IPS DF 19.7 (cell line): ENCODE measurements at places on chromosomes 6 and 20.

GRCh38 chr6:120632975-120633374 lies 701.3 kb downstream of the TBC1D32 start:
- DNase-seq: no peak

GRCh38 chr6:38057994-38058393 lies 238.5 kb downstream of the ZFAND3 start:
- DNase-seq: no peak

GRCh38 chr6:85756982-85757381 lies 114.3 kb upstream of the SYNCRIP start:
- no peak for DNase-seq

DNA sequence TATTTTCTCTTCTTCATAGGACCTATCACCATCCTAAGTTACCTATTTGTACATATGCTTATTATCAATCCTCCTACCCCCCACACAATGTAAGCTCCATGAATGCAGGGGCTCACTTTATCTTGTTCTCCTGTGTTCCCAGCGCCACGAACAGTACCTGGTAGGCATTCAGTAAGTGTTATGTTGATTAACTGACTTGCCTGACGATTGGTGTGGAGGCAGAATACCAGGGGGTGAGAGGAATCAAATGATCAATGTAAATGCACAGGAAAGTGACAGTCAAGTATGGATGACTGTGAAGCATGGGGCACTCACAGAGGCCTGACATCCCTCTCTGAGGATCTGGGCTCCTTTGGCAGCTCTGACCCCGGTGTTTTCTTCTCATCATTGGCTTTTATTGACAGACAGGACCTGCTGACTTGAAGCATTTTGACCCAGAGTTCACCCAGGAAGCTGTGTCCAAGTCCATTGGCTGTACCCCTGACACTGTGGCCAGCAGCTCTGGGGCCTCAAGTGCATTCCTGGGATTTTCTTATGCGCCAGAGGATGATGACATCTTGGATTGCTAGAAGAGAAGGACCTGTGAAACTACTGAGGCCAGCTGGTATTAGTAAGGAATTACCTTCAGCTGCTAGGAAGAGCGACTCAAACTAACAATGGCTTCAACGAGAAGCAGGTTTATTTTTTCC lies 6.1 kb upstream of the IFT52 start:
- no peak for DNase-seq

GRCh38 chr20:62339647-62340062 lies 27.5 kb downstream of the LAMA5 start:
- no peak for DNase-seq

DNA sequence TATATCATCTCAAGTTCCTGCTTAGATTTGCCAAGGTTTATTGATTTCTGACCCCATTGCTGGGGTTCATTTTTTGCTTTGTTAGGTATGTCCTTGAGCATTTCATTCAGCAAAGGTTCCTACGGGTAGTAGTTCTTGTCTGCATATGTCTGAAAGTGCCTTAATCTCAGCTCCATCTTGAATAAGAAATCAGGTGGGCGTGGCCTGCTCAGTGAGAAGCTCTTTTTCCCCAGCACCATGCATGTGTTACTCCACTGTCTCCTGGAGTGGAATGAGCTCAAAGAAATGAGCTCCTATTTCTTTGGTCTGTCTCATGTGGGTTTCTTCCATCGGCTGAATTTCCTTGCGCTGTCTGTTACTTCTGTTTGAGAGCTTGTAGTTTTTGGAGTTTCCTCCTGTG lies 201.9 kb downstream of the QKI start:
- no peak for DNase-seq

- no peak for DNase-seq
Observed at GRCh38 chr20:13173201-13173600, 47.9 kb upstream of the ISM1 start.

DNA sequence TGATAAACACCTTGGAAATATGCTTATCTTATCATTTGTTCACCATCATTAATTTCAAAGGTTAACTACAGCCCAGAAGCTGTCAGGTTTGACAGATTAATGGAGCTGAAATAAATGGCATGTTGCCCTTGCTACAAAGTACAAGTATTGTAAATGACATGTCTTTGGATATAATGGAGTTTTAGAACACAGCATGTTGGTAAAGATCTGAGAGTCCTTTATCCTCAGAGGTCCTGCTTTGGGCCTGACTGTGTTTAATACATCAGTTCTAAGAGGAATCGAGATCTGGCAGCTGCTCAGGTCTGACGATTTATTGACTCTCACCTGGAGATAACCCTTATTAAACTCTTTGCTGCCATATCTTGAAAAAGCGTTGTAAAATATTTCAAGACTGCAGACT lies 222.7 kb upstream of the OPRM1 start:
- DNase-seq: no peak

- DNase-seq: no peak
Observed at GRCh38 chr20:32839227-32839981, 19.3 kb upstream of the EFCAB8 start.
